ENCODE measurements at places on chromosomes 13 and 19. TPM values are rescaled to one million over a fixed set of nuclear protein-coding genes. Genes with fewer than 3 reads are reported as not detected.

Gene TEX26
- polyA plus RNA-seq, result 0.81 TPM

Gene STARD13
- 24.5 TPM for polyA plus RNA-seq

Gene ZNF536
- polyA plus RNA-seq, result 0.41 TPM

Gene RETN
- 1.9 TPM for polyA plus RNA-seq

Gene PCSK4
- polyA plus RNA-seq, result 2.1 TPM

Gene MYO1F
- polyA plus RNA-seq, result 9.9 TPM

Gene CCDC124
- polyA plus RNA-seq, result 56.0 TPM

Gene GADD45B
- polyA plus RNA-seq, result 11.6 TPM

Gene ACER1
- 0.11 TPM for polyA plus RNA-seq

Gene CCDC122
- polyA plus RNA-seq, result 11.5 TPM

DNA sequence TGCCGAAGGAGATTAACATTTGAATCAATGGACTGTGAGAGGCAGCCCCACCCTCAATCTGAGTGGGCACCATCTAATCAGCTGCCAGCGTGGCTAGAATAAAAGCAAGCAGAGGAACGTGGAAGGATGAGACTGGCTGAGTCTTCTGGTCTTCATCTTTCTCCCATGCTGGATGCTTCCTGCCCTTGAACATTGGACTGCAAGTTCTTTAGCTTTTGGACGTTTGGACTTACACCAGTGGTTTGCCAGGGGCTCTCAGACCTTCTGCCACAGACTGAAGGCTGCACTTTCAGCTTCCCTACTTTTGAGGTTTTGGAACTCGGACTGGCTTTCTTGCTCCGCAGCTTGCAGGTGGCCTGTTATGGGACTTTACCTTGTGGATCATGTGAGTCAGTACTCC, 14.7 kb downstream of the NHLRC3 start:
- no peak for DNase-seq

GRCh38 chr19:13579388-13580060, 73.2 kb upstream of the CACNA1A start:
- no peak for DNase-seq

DNA sequence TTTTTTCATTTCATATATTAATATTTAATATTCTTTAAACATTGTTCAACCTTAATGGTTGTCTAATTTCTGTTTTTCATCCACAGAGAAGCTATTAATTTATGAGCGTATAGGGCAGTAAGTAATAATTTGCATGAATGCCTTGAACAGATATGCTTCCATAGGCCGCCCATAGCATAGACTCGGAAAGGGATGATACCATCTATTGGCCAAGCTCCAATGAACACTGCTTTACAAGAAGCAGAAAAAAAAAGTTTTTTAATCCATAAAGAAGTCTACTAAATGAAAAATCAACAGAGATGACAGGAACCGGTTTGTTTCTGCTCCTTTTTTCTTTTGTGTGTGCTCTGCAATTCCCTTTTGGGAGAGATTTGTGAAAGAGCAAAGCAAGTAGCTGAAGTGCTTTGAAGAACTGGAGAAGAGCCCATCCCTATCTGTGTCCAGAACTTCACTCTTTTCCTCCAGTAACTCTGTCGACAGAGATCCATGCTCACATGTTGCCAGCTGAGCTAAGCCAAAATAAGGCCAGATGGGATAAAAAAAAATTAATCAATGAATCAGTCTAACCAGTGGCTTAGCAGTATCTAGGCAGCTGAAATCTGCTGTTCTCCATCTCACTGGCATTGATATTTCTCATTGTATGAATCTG, 215.9 kb upstream of the SOX21 start:
- DNase-seq, result no peak

DNA sequence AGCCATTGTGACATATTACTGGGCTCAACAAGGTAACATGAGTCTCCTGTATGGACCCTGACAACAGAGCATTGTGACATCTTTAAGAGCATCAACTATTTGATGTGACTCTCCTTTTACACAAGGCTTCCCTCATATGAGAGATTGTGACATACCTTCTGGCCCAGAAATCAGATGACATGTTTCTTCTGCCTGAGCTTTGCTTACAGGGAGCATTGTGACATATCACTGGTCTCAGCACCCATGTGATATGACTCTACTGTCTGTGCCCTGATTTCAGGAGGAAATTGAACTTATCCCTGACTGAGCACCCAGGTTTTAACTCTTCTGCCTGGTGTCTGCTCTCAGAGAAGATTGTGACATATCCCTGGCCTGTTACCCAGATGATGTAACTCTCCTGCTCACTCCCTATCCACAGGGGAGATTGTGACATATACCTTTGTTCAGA, 15.9 kb upstream of the ZNF681 start:
- DNase-seq, result no peak

GRCh38 chr13:112709825-112710783, 20.3 kb downstream of the ATP11A start:
- DNase-seq, result no peak

GRCh38 chr13:87868731-87869130, 197.6 kb downstream of the SLITRK5 start:
- no peak for DNase-seq

- DNase-seq, result no peak
Observed at GRCh38 chr19:41457241-41457640, 14.3 kb downstream of the ERICH4 start.

DNA sequence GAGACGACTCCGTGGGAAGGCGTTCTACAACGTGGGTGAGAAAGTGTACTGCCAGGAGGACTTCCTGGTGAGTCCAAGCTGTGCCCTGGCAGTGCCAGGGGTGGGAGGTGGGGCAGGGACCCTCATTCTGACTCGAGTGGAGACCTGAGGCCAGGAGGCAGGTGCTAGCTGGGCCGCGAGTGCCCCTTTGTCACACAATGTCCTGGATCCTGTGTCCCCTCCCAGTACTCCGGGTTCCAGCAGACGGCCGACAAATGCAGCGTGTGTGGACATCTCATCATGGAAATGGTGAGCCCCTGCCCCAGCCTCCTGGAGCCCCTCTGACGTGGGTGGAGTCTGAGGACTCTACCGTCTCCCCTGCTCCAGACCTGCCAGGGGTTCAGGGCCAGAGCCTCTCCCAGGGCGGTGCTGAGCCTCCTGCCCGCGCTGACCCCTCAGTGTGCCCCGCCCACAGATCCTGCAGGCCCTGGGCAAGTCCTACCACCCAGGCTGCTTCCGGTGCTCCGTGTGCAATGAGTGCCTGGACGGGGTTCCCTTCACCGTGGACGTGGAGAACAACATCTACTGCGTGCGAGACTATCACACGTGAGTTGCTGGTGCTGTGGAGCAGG, 11.6 kb downstream of the WTIP start:
- no peak for DNase-seq

DNA sequence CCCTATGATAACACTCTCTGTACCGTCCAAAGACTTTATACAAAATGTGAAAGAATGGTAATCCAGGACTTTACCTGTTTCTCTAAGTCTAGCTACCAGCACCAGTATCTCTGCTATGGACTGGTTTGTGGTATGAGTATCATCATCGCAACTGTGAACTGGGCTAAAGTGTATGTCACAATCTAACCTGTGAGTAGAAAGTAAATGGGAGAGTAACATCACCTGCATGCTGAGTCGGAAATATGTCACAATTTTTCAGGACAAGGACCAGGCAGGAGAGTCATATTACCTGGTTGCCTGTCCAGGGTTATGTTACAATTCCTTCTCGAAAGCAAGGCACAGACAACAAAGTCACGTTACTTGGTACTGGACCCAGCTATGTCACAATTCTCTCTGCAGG, 5.1 kb upstream of the ZNF43 start:
- DNase-seq, result no peak

DNA sequence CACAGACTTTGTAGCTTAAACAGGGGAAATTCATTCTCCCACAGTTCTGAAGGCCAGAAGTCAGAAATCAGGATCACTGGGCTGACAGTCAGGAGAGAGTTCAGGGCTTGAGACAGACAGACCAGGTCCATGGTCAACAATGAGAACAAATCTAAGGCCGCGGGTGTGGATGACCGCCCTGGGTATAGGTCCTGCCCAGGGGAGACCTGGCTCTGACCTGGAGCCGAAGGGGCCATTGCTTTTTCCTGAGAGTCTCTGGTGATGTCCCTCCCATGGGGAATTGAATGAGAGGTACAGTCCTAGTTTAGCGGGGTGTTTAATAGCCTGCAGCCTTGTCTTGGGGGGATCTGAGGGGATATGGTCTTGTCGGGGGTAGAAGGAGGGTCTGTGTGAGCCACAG, 25.2 kb upstream of the FBL start:
- DNase-seq, result no peak

DNA sequence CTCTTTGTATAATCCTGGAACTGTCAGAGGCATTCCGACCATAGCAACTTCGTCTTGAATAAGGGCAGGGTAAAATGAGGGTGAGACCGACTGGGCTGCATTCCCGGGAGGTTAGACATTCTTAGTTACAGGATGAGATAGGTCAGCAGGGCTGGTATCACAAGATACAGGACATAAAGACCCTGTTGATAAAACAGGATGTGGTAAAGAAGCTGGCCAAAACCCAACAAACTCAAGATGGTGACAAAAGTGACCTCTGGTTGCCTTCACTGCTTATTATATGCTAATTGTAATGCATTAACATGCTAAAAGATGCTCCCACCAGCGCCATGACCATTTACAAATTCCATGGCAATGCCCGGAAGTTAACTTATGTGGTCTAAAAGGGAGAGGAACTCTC, 27.7 kb upstream of the MBNL2 start:
- DNase-seq, result no peak

All from left renal pelvis (tissue), 4 donors.